ENCODE measurements at places on chromosomes 5 and 9.

GRCh38 chr5:179407191-179408175 lies 62.2 kb upstream of the ADAMTS2 start:
- no peak for DNase-seq

DNA sequence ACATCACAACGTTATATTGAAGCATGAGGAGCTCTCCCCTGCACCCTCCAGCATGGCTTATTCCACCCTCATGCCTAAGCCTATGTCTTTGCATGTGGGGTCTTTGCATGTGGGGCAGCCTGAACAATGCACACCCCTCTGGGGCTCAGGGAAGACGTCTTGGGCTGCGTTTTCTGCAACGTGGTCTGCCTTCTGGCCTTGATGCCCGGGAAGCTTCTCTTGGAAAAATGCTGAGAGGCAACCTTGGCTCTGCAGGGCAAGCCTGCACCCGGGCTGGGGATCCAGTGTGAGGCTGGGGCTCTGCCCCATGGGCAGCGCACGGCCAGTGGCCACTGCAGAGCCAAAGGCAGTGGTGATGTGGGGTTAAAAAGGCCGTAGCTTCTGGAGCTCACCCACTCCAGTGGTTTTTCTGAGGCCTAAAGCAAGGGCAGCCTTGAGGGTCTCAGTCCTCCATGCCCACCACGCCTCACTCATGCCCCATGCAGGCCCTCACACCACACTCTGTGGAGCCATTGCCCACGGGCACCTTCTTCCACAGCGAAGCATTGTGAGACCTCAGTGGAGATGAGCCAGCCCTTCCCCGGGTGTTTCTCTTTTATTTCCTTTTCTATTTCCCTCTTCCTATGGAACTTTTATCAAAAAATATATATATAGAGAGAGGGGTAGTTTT lies 112.2 kb downstream of the MRPL36 start:
- no peak for DNase-seq

DNA sequence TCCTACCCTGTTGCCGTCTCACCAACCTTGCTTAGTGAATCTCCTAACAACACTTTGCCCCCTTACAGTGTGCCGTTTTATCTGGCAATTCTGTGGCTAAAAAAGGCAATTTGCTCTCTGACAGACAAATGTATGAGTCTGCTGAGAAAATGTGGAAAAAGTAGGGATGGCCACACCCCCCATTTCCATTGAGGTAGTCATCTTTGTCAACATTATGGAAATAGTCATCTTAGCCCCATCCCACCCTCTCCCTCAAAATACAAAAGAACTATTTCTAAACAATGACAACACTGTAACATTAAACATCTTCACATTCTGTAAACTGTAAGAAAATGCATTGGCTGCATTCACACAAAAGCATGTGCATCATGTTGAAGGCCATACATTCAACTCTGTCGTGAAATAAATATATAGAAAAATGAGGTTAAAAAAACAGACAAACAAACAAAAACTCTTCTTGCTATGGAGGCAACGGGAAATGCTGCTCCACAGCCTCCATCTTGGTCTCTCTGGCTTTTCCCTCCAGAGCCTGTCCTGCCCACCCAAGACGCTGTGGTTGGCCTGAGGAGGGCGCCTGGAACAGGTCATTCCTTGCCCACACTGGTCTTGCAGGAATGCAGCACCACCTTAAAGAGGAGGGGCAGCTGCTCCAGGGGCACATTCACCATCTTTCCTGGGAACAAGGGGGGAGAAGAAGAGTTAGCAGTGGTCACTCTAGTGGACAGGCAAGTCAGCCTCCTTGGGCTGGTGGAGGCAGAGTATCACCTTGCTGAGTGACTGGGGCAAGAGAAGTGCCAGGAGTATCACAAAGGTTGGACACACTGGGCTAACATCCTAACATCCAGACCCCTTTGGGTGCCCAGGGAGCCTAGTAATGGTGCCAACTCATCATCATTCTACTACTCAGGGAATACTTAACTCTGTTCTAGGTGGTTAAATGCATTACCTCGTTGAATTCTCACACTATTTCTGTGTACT lies 15.2 kb upstream of the NR5A1 start:
- DNase-seq: no peak

DNA sequence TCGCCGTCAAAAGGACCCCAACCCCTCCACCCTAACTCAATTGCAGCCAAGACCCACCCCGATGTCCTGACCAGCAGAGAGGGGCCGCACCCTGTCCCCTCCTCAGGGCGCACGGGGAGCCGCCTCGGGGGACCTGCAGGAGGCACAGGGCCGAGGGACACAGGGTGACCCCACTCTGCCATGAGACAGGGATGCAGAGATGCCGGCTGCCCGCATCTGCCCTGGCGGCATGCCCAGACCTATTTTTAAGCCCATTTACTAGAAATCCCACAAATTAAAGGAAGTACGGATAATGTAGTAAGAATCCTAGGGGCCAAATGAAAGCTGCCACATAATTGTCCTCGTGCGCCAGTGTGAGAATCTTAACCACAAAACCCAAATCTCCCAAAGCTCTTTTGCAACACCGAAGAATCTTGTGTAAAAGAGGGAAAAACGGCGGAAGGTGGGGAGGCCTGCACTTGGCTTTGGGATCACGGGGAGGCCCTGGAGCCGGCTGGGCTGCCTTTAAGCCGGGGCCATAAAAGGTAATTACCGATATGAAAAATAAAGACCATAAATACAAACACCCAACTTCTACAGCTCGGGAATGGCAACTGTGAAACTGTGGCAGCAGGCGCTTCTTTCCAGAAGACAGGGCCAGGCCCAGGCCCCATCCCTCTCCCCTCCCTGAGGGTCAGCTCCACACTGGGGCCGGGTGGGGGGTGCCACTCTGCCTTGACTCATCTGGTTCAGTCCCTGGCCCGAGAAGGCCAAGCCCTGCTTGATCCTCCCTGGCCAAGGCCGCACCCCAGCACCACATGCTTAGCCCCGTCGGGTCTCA lies 35.0 kb downstream of the NACC2 start:
- no peak for DNase-seq

GRCh38 chr9:21853414-21853813 lies 51.0 kb downstream of the MTAP start:
- no peak for DNase-seq

Measured in endothelial cell (in vitro differentiated cells).